Activated T-helper 2 cell treated with anti-CD3 and anti-CD28 coated beads, Interferon-gamma antibody, Interleukin-2, Interleukin-4, amounts not matched to agents 10 μg/mL and 5 μg/mL and 100 μg/mL, durations not matched to agents 14 hours and 24 hours and 36 hours (primary cell): ENCODE measurements at places on chromosomes 1 and 21. TPM values are rescaled to one million over a fixed set of nuclear protein-coding genes. Genes with fewer than 3 reads are reported as not detected.

GRCh38 chr1:36650200-36651065 is 167.7 kb upstream of the CSF3R start:
- peaks cover 15% of the 10 kb centered on the region for H3K27me3 ChIP-seq
- H3K4me1 ChIP-seq, result peaks cover 2% of the 10 kb centered on the region
- H3K4me3 ChIP-seq, result no peak overlapping the region
- no peaks in the 10 kb centered on the region for H3K36me3 ChIP-seq
- DNase-seq, result peak; percentile 43

GRCh38 chr1:198939956-198940355 is 301.1 kb downstream of the PTPRC start:
- no peak for DNase-seq
- H3K4me3 ChIP-seq, result no peak overlapping the region
- peaks cover 7% of the 10 kb centered on the region for H3K36me3 ChIP-seq
- no peaks in the 10 kb centered on the region for H3K27me3 ChIP-seq

- no peak overlapping the region for H3K27ac ChIP-seq
- DNase-seq, result no peak
- no peaks in the 10 kb centered on the region for H3K36me3 ChIP-seq
- H3K27me3 ChIP-seq, result no peaks in the 10 kb centered on the region
- H3K4me3 ChIP-seq, result no peak overlapping the region
Observed at GRCh38 chr1:72369069-72369757, 86.9 kb upstream of the NEGR1 start.

DNA sequence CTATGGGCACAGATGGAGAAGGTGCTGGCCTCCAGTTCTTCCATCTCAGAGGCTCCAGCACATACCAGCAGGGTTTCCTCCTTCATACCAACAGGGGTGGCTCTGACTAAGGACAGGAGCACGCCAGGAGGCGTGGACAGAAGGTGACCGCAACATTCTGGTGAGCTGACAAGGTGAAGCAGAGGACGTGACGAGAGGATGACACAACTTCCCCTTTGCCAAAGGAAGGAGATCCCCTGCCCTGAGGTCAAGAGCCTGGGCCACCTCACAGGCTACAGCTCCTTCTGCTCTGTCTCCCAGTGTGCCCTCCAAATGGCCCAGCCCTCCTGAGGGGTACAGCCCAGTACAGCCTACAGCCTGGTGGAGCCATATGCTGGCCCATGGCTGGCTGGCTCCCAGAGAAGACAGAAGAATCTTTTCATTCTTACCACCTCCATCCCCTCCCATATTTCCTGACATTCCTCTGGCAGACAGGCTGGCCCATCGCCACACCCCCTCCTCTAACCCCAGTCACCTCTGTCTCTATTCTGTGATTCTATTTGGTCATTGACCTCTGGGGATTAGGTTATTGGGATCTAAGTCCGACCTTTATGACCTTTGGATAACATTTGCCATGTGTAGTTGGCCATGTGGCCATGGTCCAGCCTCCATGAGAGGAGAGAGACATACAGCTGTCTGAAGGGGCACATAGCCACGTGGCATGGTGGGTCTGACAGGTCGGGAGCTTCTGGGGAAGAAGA is 5.1 kb upstream of the LAMB3 start:
- no peaks in the 10 kb centered on the region for H3K36me3 ChIP-seq
- no peak overlapping the region for H3K4me3 ChIP-seq
- no peaks in the 10 kb centered on the region for H3K27me3 ChIP-seq
- DNase-seq, result no peak

- H3K36me3 ChIP-seq, result peaks cover 85% of the 10 kb centered on the region
- H3K4me3 ChIP-seq, result peak overlapping the region; percentile 68
- H3K27ac ChIP-seq, result peak overlapping the region; percentile 100
Observed at GRCh38 chr1:160623862-160624261, 23.0 kb downstream of the SLAMF1 start.

GRCh38 chr1:21590126-21590880 is 78.9 kb downstream of the RAP1GAP start:
- H3K27ac ChIP-seq, result no peak overlapping the region
- H3K4me3 ChIP-seq, result no peak overlapping the region
- H3K4me1 ChIP-seq, result no peaks in the 10 kb centered on the region
- peaks cover 6% of the 10 kb centered on the region for H3K27me3 ChIP-seq

GRCh38 chr1:115114308-115114707 is 25.0 kb upstream of the TSPAN2 start:
- DNase-seq, result no peak
- H3K36me3 ChIP-seq, result no peaks in the 10 kb centered on the region
- no peaks in the 10 kb centered on the region for H3K4me1 ChIP-seq
- peaks cover 2% of the 10 kb centered on the region for H3K27me3 ChIP-seq
- H3K4me3 ChIP-seq, result no peak overlapping the region
- H3K27ac ChIP-seq, result no peak overlapping the region

GRCh38 chr1:232357416-232357815 is 272.5 kb downstream of the SIPA1L2 start:
- no peak for DNase-seq
- H3K36me3 ChIP-seq, result no peaks in the 10 kb centered on the region
- H3K4me1 ChIP-seq, result no peaks in the 10 kb centered on the region
- no peaks in the 10 kb centered on the region for H3K27me3 ChIP-seq
- no peak overlapping the region for H3K27ac ChIP-seq

GRCh38 chr1:71561729-71562128 is 480.9 kb upstream of the ZRANB2 start:
- no peaks in the 10 kb centered on the region for H3K27me3 ChIP-seq
- DNase-seq, result no peak
- no peaks in the 10 kb centered on the region for H3K4me1 ChIP-seq
- H3K36me3 ChIP-seq, result no peaks in the 10 kb centered on the region
- no peak overlapping the region for H3K27ac ChIP-seq
- H3K4me3 ChIP-seq, result no peak overlapping the region

GRCh38 chr1:71780681-71781080 is 501.7 kb downstream of the NEGR1 start:
- no peaks in the 10 kb centered on the region for H3K27me3 ChIP-seq
- H3K4me1 ChIP-seq, result peaks cover 4% of the 10 kb centered on the region
- no peak overlapping the region for H3K27ac ChIP-seq
- no peaks in the 10 kb centered on the region for H3K36me3 ChIP-seq
- H3K4me3 ChIP-seq, result no peak overlapping the region

DNA sequence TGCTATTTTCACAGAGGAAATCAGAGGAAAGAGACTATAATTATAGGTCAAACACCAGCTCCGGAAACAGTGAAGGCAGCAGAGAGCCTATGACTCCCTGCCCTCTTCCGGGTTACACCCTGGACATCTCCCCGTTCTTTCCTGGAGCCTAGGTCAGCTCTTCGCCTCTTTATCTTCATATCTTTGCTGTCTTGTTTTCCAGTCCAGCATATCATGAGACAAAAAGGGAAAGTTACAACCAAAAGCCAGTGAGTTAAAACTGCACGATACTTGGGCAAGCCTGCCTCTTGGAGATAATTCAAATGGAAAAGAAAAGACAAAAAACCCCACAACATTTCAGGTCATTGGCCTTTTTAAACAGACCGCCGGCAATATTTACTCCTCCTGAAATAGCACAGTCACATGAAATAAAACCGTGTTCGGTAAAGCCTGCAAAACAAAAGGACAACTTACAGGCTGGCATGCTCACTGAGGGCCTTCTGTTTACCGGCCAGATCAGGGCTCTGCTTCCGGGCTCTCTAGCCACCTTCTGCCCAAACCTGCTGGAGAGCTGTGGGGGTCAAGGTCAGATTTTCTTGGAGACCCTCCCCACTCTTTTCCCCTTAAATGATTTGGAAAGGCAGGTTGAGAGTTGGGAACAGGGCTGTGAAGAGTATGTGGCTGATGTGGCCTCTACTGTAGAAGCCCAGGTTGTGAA is 42.8 kb upstream of the PPP2R5A start:
- peaks cover 3% of the 10 kb centered on the region for H3K36me3 ChIP-seq
- peaks cover 21% of the 10 kb centered on the region for H3K4me1 ChIP-seq
- no peak for DNase-seq
- H3K4me3 ChIP-seq, result no peak overlapping the region
- no peaks in the 10 kb centered on the region for H3K27me3 ChIP-seq
- peak overlapping the region; percentile 67 for H3K27ac ChIP-seq

GRCh38 chr1:168742994-168743650 is 14.1 kb upstream of the DPT start:
- H3K27ac ChIP-seq, result no peak overlapping the region
- no peak for DNase-seq
- H3K27me3 ChIP-seq, result peaks cover 17% of the 10 kb centered on the region
- no peaks in the 10 kb centered on the region for H3K36me3 ChIP-seq
- no peaks in the 10 kb centered on the region for H3K4me1 ChIP-seq

GRCh38 chr1:18211764-18212163 is 104.2 kb downstream of the IGSF21 start:
- no peak overlapping the region for H3K4me3 ChIP-seq
- H3K27me3 ChIP-seq, result no peaks in the 10 kb centered on the region
- H3K4me1 ChIP-seq, result no peaks in the 10 kb centered on the region
- no peak overlapping the region for H3K27ac ChIP-seq
- H3K36me3 ChIP-seq, result no peaks in the 10 kb centered on the region

- no peaks in the 10 kb centered on the region for H3K4me1 ChIP-seq
- DNase-seq, result no peak
- no peak overlapping the region for H3K4me3 ChIP-seq
- H3K27ac ChIP-seq, result no peak overlapping the region
- peaks cover 24% of the 10 kb centered on the region for H3K27me3 ChIP-seq
Observed at GRCh38 chr1:94666797-94667196, 125.2 kb upstream of the F3 start.

DNA sequence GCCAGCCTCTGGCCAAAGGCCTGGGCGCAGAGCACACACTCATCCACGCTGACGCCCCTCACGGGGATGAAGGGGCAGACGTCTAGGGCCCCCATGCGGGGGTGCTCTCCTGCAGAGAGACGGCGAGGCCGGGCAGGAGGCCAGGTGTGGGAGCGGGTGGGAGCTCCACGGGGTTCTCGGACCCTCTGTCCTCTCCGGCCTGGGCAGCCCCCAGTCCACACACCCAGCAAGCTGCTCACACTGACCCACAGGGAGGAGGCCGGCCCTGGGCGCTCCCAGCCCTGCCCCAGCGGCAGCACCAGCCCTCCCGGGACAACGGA is 2.5 kb downstream of the FTCD start:
- no peaks in the 10 kb centered on the region for H3K4me1 ChIP-seq
- no peak for DNase-seq
- no peaks in the 10 kb centered on the region for H3K27me3 ChIP-seq
- no peak overlapping the region for H3K4me3 ChIP-seq
- no peak overlapping the region for H3K27ac ChIP-seq

DNA sequence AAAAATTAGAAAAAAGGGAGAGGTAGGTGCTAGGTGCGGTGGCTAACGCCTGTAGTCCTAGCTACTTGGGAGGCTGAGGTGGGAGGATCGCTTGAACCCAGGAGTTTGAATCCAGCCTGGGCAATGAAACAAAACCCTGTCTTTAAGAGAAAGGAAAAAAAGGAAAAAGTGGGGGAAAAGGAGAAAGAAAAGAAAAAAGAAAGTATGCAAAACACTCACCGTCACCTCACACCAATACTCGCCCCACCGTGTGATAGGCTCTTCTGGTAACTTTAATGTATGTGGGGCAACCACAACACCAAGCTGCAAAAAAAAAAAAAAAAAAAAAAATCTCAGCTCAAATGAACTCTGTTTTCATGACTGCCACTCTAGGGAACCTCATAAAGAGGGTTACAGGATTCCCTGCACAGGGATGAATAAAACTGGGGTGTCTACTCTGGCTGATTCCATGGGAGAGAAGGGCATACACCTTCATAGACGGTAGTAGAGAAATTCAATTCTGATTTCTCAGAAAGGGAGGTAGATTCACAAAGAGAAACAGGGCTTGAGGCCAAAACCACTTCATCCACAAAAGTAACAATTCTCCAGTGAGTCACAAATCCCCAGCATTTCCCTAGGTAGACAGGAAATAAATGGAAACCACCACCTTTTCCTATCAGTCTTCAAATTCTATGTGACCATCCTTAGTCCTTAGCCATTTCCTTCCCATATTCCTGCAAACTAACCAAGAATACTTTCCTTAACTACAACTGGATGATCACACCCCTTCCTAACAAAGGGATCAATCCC is 2.5 kb downstream of the MRPL9 start:
- no peak overlapping the region for H3K27ac ChIP-seq
- H3K4me1 ChIP-seq, result peaks cover 28% of the 10 kb centered on the region
- DNase-seq, result no peak
- H3K36me3 ChIP-seq, result peaks cover 39% of the 10 kb centered on the region
- H3K4me3 ChIP-seq, result no peak overlapping the region

DNA sequence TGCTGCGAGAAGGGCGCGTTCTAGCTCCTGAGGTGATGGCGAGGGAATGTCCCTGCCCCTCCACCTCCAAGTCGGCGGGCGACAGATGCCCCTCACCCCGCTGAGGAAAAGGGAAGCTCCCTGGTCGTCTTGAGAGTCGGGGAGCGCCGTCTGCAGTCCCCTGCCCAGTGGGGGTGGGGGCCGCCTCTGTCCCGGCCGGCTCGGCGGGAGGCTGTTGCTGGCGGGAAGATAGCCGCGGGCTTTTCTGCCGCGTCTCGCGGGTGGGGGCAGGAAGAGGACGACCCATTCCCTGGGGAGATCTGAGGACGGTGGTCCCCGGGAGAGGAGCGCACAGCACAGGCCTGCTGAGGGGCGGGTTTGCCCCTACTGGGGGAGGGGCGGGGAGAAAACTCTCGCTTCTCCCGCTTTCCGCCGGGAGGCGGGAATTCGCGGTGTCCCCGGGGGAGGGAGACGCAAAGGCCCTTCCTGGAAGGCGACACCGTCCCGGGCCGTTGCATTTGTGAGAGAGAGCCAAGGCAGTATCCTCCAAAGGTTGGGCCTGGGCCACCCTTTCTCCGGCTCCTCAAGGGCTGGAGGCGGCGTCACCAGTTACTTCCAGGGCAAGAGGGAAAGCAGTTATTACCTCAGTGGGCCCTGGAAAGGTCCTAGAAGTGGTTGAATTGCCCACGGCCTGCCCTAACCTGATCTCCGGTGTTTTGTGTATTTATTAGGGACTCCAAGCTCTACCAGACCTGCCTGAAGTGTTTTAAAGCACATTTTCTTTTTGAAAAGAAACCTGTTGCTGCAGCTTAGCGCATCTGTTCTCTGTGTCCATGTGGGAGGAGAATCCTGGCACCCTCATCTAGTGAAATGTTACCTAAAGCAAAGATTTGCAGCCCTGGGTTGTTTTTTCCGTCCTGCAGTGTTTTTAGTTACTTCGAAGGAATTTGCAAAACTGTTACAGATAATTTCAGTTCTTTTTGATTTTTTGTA is 648 bp downstream of the S100PBP start:
- peaks cover 43% of the 10 kb centered on the region for H3K4me1 ChIP-seq
- H3K27ac ChIP-seq, result peak overlapping the region; percentile 96
- H3K36me3 ChIP-seq, result peaks cover 51% of the 10 kb centered on the region
- peak; percentile 41 for DNase-seq

DNA sequence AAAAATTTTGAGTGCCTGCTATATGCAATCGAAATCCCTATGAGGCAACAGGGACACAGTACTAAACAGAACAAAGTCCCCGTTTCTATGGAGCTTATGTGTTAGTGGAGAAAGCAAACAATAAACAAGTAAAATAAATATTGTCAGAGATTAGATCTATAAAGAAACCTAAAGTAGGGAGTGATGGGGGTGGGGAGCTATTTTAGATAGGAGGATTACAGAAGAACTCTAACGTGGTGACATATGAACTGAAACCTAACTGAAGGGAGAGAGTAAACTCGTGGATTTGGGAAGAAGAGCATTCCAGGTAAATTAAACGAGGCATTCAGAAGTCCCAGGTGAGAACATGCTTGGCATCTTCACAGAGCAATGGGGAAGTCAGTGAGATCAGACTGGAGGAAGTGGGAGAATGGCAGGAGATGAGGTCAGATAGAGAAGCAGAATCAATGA is 154.5 kb downstream of the DENND1B start:
- H3K36me3 ChIP-seq, result peaks cover 24% of the 10 kb centered on the region
- no peak overlapping the region for H3K4me3 ChIP-seq
- no peaks in the 10 kb centered on the region for H3K27me3 ChIP-seq
- H3K27ac ChIP-seq, result no peak overlapping the region

Gene SH2D1B
- total RNA-seq, result 0.84 and 1.0 TPM in 2 replicates

Gene SPRR2A
- total RNA-seq, result not detected in 2 replicates

Gene CSF3R
- total RNA-seq, result 0.11 and 0.62 TPM in 2 replicates

Gene PLCH2
- total RNA-seq, result 2.6 and 2.8 TPM in 2 replicates

Gene ILDR2
- 18.5 and 22.8 TPM in 2 replicates for total RNA-seq

Gene LY9
- total RNA-seq, result 0.28 and 0.34 TPM in 2 replicates
